Naive thymus-derived CD4-positive, alpha-beta T cell (primary cell): ENCODE measurements at places on chromosomes 2 and 18. TPM values are rescaled to one million over a fixed set of nuclear protein-coding genes. Genes with fewer than 3 reads are reported as not detected.

RGPD4 gene
- total RNA-seq, result 0.11 TPM

DNA sequence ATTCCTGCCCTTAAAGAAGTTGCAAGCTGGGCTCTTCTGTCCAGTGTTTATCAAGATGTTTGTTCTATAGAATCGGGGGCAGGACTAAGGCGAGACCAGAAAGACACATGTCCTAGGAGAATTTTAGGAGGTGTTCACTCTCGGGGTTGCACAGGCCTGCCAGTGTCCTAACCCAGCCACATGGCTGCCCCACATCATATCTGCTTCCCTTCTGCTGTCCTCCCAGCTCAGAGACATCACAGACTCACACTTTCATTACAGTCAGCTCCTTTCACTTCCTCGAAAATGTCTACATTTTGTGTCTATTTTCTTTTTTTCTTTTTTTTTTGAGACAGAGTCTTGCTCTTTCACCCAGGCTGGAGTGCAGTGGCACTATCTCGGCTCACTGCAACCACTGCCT lies 10.7 kb upstream of the MRO start:
- no peak for DNase-seq
- no peaks in the 10 kb centered on the region for H3K36me3 ChIP-seq
- H3K27ac ChIP-seq, result no peak overlapping the region
- no peaks in the 10 kb centered on the region for H3K27me3 ChIP-seq

DNA sequence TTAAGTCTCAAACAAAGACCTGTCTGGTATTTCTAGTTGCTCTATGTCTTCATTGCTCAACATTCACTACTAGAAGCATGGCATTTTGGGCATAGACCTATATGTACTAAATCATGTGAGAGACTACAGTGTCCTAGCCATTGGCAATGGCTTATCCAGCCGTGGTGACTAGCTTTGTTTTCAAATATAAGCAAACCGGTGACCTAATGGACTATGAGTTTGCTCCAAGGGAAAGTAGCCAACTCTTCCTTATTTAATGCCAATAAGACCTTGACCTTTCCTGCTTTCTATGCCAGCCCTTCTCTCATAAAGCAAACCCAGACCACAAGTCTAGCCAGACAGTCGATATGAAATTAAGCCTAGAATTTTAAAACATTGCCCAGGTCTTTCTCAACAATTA lies 113.7 kb upstream of the CREB1 start:
- H3K4me1 ChIP-seq, result no peaks in the 10 kb centered on the region
- H3K27me3 ChIP-seq, result no peaks in the 10 kb centered on the region
- DNase-seq, result no peak
- H3K27ac ChIP-seq, result no peak overlapping the region
- H3K4me3 ChIP-seq, result no peak overlapping the region

DNA sequence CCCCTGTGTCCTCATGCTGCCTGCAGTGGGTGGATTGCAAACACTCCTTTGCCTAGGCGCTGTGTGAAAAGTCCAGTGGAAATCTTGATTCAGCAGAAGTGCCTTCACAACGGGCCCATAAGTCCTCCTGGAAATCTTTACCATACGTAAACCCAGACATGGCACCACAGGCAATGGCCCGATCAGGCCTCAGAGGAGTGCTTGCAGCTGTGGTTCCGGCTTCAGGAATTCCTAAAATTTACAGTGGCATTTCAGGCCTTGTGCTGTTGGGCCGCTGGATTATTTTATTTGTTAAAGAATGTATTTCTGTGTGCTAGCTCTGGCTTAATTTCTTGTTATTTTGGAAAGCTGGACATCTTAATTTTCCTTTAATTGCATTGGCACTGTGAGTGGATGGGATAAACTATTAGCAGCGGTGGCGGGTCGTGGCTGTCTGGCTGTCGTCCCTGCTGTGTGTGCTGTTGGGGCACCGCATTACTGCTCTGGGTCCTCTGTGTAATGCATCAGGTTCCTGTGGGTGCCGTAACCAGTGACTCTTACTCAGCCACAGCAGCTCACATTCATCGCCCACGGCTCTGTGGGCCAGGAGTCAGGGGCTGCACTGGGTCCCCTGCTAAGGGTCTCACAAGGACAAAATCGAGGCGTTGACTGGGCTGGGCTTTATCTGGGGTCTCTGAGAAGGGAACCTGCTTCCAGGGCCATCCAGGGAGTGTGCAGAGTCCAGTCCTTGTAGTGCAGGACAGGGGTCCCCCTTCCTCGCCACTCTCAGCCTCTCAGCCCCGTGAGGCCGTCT lies 73.1 kb downstream of the RTP5 start:
- H3K27ac ChIP-seq, result no peak overlapping the region
- no peak for DNase-seq
- no peaks in the 10 kb centered on the region for H3K36me3 ChIP-seq
- no peak overlapping the region for H3K4me3 ChIP-seq

LCLAT1 gene
- 22.2 and 22.6 TPM in 2 replicates for total RNA-seq

DNA sequence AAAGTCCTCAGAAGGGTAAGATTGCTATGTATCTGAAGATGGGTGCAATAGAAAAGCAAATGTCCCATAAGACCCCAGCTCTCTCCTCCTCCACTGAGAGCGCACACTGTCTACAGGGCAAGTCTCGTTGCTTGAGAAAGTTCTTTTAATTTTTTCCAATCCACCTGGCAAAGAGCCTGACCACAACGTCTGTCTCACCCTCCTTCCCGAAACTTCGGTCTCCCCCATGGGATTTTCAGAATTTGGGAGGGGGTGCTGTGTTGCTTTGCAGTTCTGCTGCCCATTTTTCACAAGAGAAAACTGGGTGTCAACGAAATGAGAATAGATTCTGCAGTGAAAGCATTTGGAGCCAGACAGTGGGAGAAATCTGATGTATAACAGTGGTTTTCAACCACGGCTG lies 40.4 kb downstream of the SERTAD2 start:
- no peak overlapping the region for H3K27ac ChIP-seq
- H3K27me3 ChIP-seq, result no peaks in the 10 kb centered on the region
- H3K4me3 ChIP-seq, result no peak overlapping the region
- no peaks in the 10 kb centered on the region for H3K36me3 ChIP-seq

DNA sequence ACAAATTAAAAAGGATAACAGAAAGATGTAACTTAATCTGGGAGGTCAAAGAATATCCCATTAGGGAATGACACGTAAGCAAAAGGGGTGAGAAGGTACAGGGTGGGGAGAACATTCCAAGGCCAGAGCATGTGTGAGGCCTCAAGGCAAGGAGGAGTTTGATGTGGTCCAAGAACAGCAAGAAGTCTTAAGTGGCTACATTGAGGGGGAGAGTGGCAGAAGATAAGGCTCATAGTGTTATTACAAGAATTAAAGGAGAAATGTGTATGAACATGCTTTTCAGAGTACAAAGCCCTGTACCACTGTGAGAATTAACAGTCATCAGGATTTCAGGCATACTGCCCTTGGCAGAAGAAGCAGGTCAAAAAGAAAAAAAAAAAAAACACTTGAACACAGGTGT lies 174.4 kb upstream of the ERBB4 start:
- H3K27me3 ChIP-seq, result no peaks in the 10 kb centered on the region
- no peak for DNase-seq
- H3K4me1 ChIP-seq, result no peaks in the 10 kb centered on the region
- H3K36me3 ChIP-seq, result no peaks in the 10 kb centered on the region
- H3K27ac ChIP-seq, result no peak overlapping the region

DNA sequence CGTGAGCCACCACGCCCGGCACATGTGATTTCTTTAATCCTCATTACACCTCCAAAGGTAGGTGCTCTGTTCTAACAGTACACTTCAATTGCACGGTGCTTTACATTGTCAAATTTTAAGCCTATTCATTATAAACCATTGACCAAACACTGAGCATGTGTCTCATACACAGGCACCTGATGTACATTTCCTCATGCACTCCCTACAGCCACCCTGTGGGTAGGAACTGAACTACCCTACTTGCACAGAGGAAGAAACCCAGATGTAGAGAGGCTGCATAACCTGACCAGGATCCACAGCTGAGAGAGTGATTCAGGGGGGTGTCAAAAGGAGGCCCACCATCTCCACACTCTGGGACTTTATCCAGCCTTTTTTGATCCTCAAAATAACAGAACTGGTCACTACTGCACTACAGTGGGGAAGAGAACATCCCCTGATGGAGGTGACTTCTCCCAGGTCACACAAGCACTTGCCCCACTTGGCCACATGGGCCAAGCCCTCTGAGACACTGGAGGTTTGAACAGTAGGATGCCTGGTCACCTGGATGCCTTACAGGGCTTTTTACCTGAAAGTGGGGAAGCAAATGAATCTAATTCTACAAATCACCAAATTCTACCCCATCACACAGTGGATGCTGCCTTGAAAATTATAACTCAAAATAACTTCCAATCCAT lies 6.9 kb upstream of the DPYSL5 start:
- peaks cover under 1% of the 10 kb centered on the region for H3K4me1 ChIP-seq
- H3K4me3 ChIP-seq, result no peak overlapping the region
- no peak for DNase-seq
- peaks cover 3% of the 10 kb centered on the region for H3K27me3 ChIP-seq
- no peaks in the 10 kb centered on the region for H3K36me3 ChIP-seq
- H3K27ac ChIP-seq, result no peak overlapping the region

DNA sequence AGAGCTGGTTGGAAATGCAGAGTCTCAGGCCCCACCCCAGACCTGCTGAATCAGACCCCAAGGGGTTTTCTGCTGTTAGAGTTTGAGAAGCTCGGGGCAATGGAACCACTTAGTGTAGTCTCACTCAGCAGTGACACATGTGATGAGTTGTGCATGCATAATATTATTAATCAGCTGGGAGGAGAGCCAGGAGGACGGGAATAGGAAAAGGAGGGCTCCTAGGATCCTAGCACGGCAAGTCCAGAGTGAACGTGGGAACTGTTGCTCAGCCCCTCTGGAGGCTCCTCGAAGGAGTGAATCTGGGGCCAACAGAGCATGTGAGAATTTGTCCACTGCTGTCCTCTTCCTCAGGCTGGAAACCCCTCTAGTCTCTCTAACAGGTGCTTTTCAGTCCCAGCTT lies 87.1 kb downstream of the HS1BP3 start:
- no peaks in the 10 kb centered on the region for H3K4me1 ChIP-seq
- H3K27me3 ChIP-seq, result no peaks in the 10 kb centered on the region
- H3K27ac ChIP-seq, result no peak overlapping the region
- H3K4me3 ChIP-seq, result no peak overlapping the region

RAB17 gene
- not detected for total RNA-seq

DNA sequence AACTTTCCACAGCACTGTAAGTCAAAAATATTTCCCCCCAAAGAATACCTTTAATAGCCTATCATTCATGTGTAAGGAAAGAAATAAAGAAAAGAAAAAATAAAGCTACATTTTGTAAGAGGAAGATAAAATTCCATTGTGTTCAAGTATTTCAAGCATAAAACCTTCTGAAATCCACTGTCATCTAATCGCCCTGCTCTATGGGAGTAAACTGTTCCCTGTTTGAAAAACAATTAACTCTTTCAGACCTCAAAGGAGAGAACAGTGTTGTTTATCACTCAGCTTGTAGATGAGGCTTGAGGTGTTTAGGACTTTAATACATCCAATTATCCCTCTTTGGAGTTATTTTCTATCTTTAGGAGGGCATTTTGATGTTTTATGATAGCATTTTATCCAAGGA lies 112.2 kb upstream of the REG3G start:
- H3K27ac ChIP-seq, result no peak overlapping the region
- H3K4me3 ChIP-seq, result no peak overlapping the region
- H3K36me3 ChIP-seq, result no peaks in the 10 kb centered on the region
- no peaks in the 10 kb centered on the region for H3K27me3 ChIP-seq

DNA sequence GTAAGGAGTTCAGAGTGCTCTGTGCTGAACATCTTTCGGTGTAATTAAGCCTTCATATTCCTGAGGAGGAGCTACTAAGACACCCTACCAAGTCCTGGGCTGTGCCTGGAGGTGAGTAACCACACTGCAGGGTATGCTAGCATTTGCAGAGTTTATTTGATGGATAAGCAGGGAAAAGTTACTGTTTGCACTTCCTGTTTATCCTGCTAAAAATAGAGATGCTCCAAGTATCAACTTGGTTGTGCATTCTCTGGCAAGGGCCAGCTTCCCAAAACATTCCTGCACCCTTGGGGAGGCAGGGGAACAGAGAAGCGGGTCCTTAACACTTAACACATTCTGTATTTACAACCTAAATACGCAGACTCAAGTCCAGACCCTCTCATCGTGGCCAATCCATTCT lies 49.8 kb downstream of the PARD6G start:
- H3K27me3 ChIP-seq, result no peaks in the 10 kb centered on the region
- H3K4me3 ChIP-seq, result no peak overlapping the region
- no peak overlapping the region for H3K27ac ChIP-seq
- H3K4me1 ChIP-seq, result no peaks in the 10 kb centered on the region
- no peaks in the 10 kb centered on the region for H3K36me3 ChIP-seq

UGT1A3 gene
- not detected for total RNA-seq

- DNase-seq, result no peak
- H3K27me3 ChIP-seq, result no peaks in the 10 kb centered on the region
- no peak overlapping the region for H3K27ac ChIP-seq
Observed at GRCh38 chr18:43507842-43508481, 230.7 kb upstream of the SYT4 start.

SEMA4C gene
- total RNA-seq, result 34.4 TPM

GRCh38 chr2:142871396-142871795 lies 6.1 kb upstream of the KYNU start:
- H3K4me3 ChIP-seq, result no peak overlapping the region
- H3K4me1 ChIP-seq, result no peaks in the 10 kb centered on the region
- no peak overlapping the region for H3K27ac ChIP-seq

GRCh38 chr2:106257135-106257534 lies 63.0 kb upstream of the UXS1 start:
- no peak for DNase-seq
- no peaks in the 10 kb centered on the region for H3K36me3 ChIP-seq
- H3K4me3 ChIP-seq, result no peak overlapping the region
- no peaks in the 10 kb centered on the region for H3K27me3 ChIP-seq
- H3K4me1 ChIP-seq, result no peaks in the 10 kb centered on the region

DNA sequence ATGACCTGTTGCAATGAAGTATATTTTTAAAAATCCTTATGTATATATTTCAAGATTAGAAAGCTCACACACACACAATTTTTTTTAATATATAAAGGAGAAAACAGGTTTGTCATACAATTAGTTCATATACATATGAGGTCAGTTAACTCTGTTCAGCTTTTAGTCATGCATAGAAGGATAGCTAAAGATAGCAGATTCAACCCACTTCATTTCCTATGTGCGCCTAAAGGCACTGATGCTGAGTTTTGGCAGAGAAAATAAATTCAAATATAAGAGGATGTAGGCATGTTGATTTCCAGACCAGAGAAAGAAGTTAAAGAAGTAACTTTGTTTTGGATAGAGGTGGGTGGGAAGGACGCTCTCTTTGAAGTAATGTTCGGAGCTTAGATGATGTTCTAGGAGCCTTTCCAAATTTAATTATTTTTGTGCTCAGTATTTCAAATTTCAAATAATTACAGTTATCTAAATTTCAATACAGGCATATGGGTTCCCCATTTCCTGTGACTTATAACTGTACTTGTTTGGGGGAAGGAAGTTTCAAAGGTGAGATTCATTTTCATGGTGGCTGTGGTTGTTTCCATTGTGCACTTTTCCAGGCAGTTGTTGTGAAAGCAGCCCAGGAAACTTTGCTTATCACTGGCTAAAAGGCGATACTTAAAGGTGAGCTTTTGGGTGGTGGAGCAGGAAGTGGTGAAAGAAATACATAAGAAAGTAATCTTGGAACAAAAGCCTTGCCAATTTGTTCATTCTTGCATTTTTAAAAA lies 523.4 kb upstream of the FANCL start:
- no peaks in the 10 kb centered on the region for H3K4me1 ChIP-seq
- no peak overlapping the region for H3K27ac ChIP-seq
- no peak for DNase-seq
- no peaks in the 10 kb centered on the region for H3K36me3 ChIP-seq
- no peaks in the 10 kb centered on the region for H3K27me3 ChIP-seq
- no peak overlapping the region for H3K4me3 ChIP-seq

- no peak overlapping the region for H3K27ac ChIP-seq
- H3K4me3 ChIP-seq, result no peak overlapping the region
- no peak for DNase-seq
- H3K4me1 ChIP-seq, result no peaks in the 10 kb centered on the region
- H3K27me3 ChIP-seq, result no peaks in the 10 kb centered on the region
- H3K36me3 ChIP-seq, result no peaks in the 10 kb centered on the region
Observed at GRCh38 chr2:121635371-121635770, 13.9 kb downstream of the CLASP1 start.
